Sigmoid colon (tissue), 7 donors: ENCODE measurements at places on chromosomes 4 and X. TPM values are rescaled to one million over a fixed set of nuclear protein-coding genes. Genes with fewer than 3 reads are reported as not detected.

The S100P gene
- total RNA-seq = not detected

The ADAMTS3 gene
- total RNA-seq = 0.81 TPM

The SPANXC gene
- total RNA-seq = not detected

The MTMR8 gene
- 3.4 TPM for total RNA-seq

The CSN1S1 gene
- total RNA-seq = not detected

- H3K27me3 ChIP-seq = no peaks in the 10 kb centered on the region
- H3K4me3 ChIP-seq = no peak overlapping the region
- DNase-seq = no peak
- no peaks in the 10 kb centered on the region for H3K4me1 ChIP-seq
- no peak overlapping the region for H3K27ac ChIP-seq
Measured at GRCh38 chr4:11312389-11312788, 116.3 kb downstream of the HS3ST1 start.

GRCh38 chr4:184849185-184849584, 23.4 kb upstream of the ACSL1 start:
- no peak overlapping the region for H3K4me3 ChIP-seq
- H3K27me3 ChIP-seq = no peaks in the 10 kb centered on the region
- DNase-seq = no peak
- H3K36me3 ChIP-seq = no peaks in the 10 kb centered on the region
- no peaks in the 10 kb centered on the region for H3K4me1 ChIP-seq

GRCh38 chrX:29299684-29300083, 712.4 kb downstream of the IL1RAPL1 start:
- H3K27ac ChIP-seq = no peak overlapping the region
- no peaks in the 10 kb centered on the region for H3K36me3 ChIP-seq
- no peak for DNase-seq
- no peaks in the 10 kb centered on the region for H3K27me3 ChIP-seq
- H3K4me3 ChIP-seq = no peak overlapping the region

- peaks cover 5% of the 10 kb centered on the region for H3K4me1 ChIP-seq
- no peak overlapping the region for H3K4me3 ChIP-seq
- peak overlapping the region; percentile 33 for H3K27ac ChIP-seq
- H3K36me3 ChIP-seq = no peaks in the 10 kb centered on the region
- DNase-seq = peak; percentile 86
Measured at GRCh38 chrX:105837232-105837631, 14.9 kb downstream of the NRK start.

- no peak overlapping the region for H3K27ac ChIP-seq
- peaks cover 10% of the 10 kb centered on the region for H3K4me1 ChIP-seq
- peaks cover 14% of the 10 kb centered on the region for H3K27me3 ChIP-seq
Measured at GRCh38 chrX:134545510-134545909, 85.5 kb downstream of the HPRT1 start.

GRCh38 chr4:89243733-89244252, 63.8 kb downstream of the GPRIN3 start:
- DNase-seq = no peak
- H3K27me3 ChIP-seq = no peaks in the 10 kb centered on the region
- H3K4me1 ChIP-seq = no peaks in the 10 kb centered on the region

GRCh38 chr4:181618896-181619295, 624.3 kb upstream of the TENM3 start:
- H3K27ac ChIP-seq = no peak overlapping the region
- no peaks in the 10 kb centered on the region for H3K4me1 ChIP-seq
- DNase-seq = no peak

DNA sequence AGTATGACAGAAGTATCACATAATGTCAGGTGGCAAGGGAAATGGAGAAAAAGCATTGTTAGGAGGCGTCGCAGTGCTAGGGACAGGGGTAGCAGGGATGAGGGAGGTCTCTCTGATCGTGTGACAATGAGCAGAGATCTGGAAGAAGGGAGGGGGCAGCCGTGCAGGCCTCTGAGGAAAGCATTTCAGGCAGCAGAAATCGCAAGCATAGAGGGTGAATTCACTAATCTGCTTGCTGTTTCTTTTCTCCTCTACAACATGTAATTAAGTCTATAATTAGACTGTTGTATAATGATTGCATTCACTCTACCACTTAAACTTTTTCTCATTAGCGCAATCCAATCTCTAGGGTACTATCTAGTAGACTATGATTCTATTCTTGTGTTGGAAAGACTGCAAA, 9.1 kb downstream of the CYP4V2 start:
- H3K4me3 ChIP-seq = no peak overlapping the region
- no peak overlapping the region for H3K27ac ChIP-seq
- H3K36me3 ChIP-seq = no peaks in the 10 kb centered on the region
- no peaks in the 10 kb centered on the region for H3K27me3 ChIP-seq
- DNase-seq = no peak

DNA sequence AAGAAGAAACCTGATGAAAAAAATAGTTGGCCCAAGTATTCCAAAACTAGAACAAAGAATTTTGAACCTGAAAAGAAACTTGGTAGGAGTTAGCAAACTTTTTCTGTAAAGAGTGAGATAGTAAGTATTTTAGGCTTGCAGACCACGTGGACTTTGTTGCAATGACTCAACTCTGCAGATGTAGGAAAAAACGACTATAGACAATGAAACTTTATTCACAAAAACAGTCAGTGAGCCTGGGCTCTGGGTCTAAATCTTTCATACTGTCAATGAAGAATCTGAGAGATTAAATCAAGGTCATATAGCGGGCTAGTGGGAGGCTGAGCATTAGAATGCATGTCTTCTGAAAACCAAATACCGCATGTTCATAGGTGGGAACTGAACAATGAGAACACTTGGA, 23.0 kb downstream of the SH3D19 start:
- DNase-seq = no peak
- H3K27ac ChIP-seq = no peak overlapping the region
- H3K4me1 ChIP-seq = peaks cover 35% of the 10 kb centered on the region
- no peak overlapping the region for H3K4me3 ChIP-seq
- no peaks in the 10 kb centered on the region for H3K36me3 ChIP-seq
- no peaks in the 10 kb centered on the region for H3K27me3 ChIP-seq

DNA sequence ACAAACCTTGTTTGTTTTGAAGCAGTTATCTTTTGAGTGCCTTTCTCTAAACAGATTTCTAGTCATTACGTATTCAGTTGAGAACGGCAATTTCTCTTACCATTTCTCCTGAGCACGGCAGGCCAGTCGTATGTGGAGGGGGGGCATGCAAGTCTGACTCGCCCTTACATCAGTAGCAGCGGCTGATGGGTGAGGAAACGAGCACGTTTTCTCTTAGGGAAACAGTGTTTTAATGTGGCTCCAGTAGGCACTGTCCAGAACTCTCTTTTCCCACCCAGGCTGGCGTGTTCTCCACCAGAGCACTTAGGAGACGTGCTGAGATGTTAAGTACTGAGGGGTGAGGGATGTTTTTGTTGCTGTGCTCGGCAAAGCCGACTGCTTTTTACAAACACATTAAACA, 240.5 kb downstream of the STIM2 start:
- H3K27me3 ChIP-seq = no peaks in the 10 kb centered on the region
- no peak overlapping the region for H3K27ac ChIP-seq
- no peak overlapping the region for H3K4me3 ChIP-seq
- peaks cover 9% of the 10 kb centered on the region for H3K4me1 ChIP-seq
